ENCODE measurements at places on chromosomes 2 and 18.

GRCh38 chr2:158649846-158650245 is 145.3 kb upstream of the DAPL1 start:
- DNase-seq = no peak

GRCh38 chr2:96916156-96916630 is 46.3 kb upstream of the SEMA4C start:
- no peak for DNase-seq

- no peak for DNase-seq
Observed at GRCh38 chr2:214550786-214551185, 139.9 kb downstream of the VWC2L start.

GRCh38 chr2:127917916-127918315 is 32.2 kb upstream of the AMMECR1L start:
- DNase-seq = no peak

DNA sequence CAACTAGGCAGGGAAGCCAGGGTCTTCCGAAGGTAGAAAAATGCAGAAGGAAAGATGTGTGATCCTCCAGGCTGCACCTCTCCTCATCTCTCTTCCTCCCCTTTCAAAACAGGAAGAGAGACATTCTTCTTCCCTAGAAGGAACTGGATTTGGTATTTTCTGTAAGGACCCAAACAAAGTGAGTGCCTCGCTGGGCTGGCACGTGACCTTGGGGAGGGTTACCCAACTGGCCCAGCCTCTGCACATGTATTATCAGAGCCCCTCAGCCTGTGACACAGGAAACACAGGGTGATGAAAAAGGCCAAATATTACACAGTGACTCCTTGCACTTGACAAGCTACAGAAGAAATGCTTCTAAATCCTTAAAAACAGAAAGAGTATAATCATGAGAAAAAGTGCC is 2.3 kb downstream of the HJURP start:
- no peak for DNase-seq

- DNase-seq = no peak
Observed at GRCh38 chr2:229230911-229231310, 40.2 kb downstream of the PID1 start.

DNA sequence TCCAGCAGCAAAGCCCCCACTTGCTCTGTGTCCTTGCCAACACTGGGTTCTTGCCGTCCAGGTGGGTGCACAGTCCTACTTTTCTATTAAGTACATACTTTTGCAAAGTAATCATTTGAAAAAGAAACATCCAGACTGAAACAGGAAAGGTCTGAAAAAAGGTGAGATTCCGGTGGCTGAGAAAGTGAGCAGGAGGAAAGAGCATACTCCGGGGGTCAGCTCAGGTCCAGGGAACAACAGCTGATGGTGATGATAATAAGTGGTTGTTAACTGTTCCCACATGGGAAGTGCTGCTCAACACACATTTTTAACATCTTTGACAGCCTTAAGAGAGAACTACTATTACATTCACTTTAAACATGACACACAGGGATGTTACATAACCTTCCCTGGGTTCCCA is 86.1 kb upstream of the UXS1 start:
- DNase-seq = no peak

- DNase-seq = no peak
Observed at GRCh38 chr18:31245820-31246219, 72.1 kb upstream of the DSG1 start.

DNA sequence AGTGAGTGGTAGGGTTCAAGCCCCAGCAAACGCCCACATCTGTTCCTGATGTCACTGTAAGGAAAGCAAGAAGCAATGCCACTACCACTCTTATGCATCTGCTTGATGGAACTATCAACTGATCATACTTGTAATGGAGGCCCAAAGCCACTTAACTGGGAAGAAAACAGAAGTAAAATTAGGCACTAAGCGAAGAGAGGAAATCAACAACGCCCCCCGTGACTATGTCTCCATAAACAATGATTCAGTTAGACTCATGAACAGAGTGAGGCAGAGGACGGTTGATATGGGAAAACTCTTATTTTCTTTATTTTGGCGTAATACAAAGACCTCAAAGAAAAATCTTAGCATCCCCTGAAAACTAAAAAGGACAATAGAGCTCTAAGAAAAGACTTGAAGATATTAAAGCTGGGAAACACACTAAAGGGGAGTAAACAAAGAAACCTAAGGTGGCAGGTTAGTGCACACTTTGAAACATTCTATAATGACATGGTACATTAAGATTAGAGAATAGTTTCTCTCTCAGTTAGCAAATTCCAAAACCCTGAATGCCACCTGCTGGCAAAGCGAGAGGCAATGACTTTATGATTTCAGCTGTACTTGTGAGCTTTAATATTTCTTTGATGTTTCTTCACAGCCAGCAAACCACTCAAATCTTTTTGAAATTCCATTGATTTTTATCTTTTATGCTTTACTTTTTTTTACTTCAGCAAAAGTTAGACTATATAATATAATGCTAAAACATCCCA is 86.5 kb downstream of the LRP2 start:
- no peak for DNase-seq

GRCh38 chr18:65018184-65018583 is 732.6 kb upstream of the CDH7 start:
- DNase-seq = no peak

DNA sequence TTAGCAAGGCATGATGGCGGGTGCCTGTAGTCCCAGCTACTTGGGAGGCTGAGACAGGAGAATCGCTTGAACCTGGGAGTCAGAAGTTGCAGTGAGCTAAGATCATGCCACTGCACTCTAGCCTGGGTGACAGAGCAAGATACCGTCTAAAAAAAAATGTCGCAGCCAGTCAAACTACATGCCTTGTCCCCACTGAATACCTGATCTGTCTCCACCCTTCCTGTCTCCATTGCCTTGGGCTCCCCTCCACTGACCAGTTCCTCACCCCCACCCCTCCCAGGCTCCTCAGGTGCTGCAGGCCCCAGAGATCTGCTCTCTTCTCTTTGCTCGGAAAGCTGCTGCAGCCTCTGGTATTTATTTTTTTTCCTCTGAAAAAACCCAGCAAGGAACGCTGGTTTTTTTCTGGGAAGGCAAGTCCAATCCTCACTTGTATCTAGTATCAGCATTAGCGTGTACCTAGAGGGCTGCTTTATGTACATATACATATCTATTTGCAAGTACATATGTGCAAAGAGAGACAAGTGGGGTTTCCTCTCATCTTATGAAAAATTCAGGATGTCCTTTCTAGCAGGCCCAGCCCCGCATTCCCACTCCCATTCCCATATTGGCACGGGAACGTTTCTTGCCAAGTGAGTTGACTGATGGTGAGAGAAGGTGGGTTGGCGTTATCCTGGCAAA is 4.4 kb downstream of the PSD4 start:
- no peak for DNase-seq

GRCh38 chr18:44826418-44827259 is 146.0 kb downstream of the SETBP1 start:
- no peak for DNase-seq

GRCh38 chr2:198400999-198401398 is 596.6 kb downstream of the PLCL1 start:
- no peak for DNase-seq

DNA sequence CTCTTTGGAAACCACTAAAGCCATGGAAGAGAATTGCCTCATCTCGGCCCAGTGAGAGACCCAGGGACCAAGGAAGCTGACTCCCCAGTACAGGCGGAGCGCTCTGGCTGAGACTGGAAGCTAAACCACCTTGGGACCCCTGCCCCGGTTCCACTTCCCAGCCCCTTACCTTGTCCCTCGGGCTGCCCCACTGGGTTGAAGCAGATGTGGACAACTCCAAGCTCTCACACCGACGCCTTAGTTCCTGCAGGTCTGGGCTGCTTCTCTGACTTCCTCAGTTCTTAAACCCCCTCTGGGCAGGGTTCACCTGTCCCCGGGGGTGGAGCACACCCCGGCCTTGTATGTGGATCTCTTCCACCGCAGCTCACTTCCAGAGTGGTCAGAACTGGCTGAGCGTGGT is 266.2 kb downstream of the PHLPP1 start:
- no peak for DNase-seq

DNA sequence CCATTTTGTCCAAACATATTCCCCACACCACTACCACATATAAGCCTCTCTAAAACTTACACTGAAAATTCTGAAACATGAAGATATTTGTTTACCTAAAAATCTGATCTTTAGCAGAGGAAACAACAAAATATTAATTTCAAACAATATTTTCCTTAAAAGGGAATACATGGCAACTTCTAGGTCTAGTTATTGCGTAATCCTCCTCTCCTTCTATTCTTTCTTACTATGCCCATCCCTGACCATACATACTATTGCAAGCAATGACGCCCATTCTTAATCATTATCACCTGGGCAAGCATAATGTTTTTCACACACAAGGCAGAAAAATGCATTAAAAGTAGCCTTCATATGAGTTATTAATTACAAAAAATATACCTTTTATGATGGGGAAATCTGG is 372.6 kb downstream of the ZEB2 start:
- no peak for DNase-seq

GRCh38 chr2:157838442-157839161 is 37.5 kb downstream of the ACVR1 start:
- no peak for DNase-seq

GRCh38 chr2:43180897-43181296 is 45.5 kb downstream of the ZFP36L2 start:
- DNase-seq = no peak

DNA sequence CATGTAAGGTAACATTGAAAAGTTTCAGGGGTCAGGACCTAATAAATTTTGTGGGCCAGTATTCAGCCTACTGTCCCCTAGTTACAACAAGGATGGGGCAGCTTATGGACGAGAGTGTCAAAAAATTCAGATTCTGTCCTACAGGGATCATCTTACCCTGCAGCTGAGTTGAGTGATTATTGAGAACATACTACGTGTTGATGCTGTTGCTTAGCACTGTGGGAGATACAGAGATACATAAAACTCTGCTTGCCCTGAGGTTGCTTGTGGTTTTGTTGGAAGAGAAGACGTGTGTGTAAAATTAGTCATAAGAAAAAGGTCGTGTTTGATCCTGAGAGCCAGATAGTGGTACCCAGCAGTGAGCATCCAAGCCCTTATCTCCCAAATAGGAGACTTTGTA is 253.2 kb downstream of the NEDD4L start:
- no peak for DNase-seq

- DNase-seq = no peak
Observed at GRCh38 chr18:11167778-11168177, 18.4 kb upstream of the PIEZO2 start.

DNA sequence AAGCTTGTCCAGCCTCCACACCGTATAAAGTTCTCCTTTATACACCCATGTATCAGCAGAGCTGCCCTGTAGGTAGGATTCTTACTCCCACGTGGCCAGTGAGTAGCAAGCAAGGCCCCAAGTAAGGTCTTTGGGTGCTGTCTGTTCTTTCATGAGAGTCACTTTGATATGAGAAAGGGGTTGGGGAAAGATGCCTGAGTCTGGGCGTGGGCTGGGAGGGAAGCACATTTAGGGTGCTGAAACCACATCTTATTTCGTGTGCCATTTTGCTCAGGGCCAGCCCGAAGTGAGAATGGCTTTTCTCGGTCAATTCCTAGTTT is 436 bp upstream of the ITPRIPL1 start:
- peak; percentile 32 for DNase-seq

GRCh38 chr18:21303895-21304294 is 61.9 kb downstream of the GREB1L start:
- no peak for DNase-seq

DNA sequence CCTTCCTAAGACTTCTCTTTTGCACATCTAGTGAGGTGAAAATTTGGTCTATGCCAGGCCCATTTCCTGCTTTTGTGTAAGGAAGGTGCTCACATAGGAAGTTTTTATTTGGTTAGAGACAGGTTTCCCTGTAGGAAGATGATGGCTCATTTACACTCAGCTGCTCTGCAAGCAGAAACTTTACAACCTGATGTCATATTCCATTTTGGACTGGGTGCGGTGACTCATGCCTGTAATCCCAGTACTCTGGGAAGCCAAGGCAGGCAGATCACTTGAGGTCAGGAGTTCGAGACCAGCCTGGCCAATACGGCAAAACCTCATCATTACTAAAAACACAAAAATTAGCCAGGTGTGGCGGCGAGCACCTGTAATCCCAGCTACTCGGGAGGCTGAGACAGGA is 35.8 kb downstream of the CASP10 start:
- DNase-seq = no peak

- DNase-seq = no peak
Observed at GRCh38 chr2:121955426-121955825, 200.0 kb downstream of the TSN start.

- no peak for DNase-seq
Observed at GRCh38 chr2:127320067-127320466, 26.1 kb upstream of the ERCC3 start.

DNA sequence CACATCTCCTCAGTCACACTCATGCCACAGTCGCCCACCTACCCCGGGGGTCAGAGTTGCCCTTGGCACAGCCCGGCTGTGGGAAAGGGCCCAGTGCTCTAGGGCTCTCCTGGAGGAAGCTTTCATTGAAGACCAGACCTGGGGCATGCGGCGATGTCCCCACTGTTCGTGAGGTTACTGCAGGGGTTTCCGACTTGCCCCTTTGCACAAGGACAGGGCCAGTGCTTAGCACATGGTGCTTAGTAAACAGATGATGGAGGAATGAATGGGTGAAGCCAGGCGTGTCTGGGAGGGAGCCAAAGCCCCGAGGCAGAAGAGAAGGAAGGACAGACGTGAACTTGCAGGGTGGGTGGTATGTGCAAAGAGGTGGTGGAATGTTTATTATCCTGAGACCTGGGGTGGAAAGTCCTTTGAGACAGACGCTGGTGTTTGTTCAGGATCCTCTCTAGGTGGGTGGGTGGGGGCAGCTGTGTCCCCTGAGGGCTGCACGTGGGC is 205.9 kb upstream of the ARL4C start:
- DNase-seq = no peak

DNA sequence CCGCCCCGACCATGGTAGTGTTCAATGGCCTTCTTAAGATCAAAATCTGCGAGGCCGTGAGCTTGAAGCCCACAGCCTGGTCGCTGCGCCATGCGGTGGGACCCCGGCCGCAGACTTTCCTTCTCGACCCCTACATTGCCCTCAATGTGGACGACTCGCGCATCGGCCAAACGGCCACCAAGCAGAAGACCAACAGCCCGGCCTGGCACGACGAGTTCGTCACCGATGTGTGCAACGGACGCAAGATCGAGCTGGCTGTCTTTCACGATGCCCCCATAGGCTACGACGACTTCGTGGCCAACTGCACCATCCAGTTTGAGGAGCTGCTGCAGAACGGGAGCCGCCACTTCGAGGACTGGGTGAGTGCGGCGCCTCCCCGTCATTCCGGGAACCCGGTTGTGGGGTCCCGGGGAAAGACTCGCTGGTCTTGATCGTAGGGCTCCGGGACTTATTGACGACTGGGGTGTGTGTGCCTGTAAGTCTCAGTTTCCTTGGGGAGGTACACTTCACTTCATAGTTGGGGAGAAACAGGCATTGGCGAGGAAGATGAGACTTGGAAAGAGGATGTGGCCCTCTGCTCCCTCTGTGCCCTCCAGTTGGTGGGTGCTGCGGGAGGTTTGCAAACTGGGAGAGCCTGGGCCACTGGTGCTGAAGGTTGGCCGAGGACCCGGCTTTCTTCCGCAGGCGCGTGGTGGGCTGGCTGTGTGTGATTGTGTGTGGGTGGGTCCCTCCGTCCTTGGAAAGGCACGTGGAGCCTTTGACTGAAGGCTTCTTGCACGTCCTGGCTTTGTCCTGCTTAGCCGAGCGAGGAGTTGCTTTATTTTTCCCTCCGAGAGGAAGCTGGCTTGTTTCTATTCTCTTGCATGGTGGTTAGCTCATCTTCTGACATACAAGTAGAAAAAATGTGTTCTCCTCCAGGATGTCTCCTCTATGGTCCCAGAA is 886 bp downstream of the PRKCE start:
- DNase-seq = peak; percentile 16

Measured in CD4-positive, alpha-beta T cell treated with Interferon alpha-2 for 1 hour (primary cell).